Stimulated activated CD8-positive, alpha-beta memory T cell treated with anti-CD3 and anti-CD28 coated beads, Interleukin-7, amount 100 ng/mL, for 1 hour (primary cell): ENCODE measurements at places on chromosomes 6 and 20.

DNA sequence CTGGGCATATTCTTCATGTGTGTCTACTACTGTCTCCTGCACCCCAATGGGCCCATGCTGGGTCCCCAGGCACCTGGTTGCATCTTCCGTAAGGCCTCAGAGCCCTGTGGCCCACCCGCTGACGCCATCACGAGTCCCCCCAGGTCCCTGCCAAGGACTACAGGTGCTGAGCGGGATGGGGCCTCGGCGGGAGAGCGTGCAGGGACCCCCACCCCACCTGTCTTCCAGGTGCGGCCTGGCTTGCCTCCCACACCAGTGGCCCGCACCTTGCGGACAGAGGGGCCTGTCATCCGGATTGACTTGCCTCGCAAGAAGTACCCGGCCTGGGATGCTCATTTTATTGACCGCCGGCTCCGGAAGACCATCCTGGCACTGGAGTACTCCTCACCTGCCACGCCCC lies 13.2 kb upstream of the CCM2L start:
- no peak for DNase-seq

GRCh38 chr6:77740380-77740779 lies 87.5 kb downstream of the MEI4 start:
- DNase-seq: no peak

DNA sequence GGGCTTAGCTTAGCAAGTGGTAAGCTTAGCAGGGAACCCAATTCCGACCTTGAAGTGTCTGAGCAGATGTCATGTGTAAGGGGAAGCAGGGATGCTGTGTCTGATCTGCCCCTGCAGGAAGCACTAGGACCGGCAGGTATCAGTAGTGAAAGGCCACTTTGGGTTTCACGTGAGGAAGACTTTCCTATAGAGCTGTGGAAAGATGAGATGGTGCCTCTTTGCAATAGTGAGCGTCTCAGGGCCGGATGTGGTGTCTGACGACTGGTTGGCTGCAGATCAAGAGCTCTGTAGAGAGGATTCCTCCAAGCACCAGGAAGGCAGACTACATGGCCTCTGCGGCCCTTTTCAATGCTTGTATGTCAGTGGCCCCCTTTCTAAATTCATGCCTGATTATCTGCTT lies 98.3 kb downstream of the TIAM2 start:
- DNase-seq: peak; percentile 2

GRCh38 chr20:37316116-37316774 lies 26.8 kb downstream of the MANBAL start:
- no peak for DNase-seq

DNA sequence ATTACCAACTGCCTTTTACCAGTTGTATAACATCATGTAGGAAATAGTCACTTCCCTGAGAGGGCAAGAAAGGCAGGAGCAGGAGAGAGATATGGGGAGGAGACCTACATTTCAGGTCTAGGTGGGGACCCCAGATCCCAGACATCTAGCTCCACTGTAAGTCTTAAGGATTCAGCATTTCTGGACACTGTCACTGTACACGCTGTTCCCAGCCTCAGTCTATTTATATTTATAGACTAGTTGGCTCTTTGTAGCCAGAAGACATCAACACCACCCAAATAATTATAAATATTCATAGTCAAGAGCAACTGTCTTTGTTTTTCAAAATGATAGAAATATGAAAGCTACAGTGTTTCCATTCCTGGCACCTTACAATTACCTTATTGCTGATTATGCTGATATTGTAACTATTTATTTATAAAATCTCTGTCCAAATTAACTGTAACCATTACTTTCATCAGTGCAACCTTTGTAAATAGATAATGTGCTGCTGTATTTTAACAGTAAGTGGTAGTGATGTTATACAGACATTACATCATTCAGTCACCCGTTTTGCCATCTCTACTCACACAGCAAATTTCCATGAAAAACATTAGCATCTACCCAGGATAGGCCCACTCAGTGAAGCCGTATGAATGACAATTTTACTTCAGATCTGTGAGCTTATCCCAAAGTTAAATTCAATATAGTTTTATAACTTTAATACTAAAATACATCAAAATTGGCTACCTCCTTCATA lies 162.8 kb downstream of the PTPRK start:
- no peak for DNase-seq

DNA sequence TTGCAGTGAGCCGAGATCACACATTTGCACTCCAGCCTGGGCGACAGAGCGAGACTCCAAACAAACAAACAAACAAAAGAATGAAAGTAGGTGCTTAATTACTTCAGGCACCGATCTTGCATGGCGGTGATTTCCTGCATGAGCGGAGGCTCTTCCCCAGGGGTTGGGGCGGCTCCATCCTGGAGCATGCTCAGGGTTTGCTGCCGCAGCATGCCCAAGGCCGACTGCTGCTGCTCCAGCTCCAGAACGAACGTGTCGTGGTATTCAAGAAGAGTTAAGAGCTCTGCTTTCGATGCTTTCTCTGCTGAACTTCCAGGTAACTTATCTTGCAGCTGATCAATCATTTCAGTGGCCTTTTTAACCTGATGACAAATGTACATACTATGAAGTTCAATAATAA lies 313.8 kb downstream of the SYNE1 start:
- no peak for DNase-seq
